ENCODE measurements at places on chromosomes 2 and 18.

DNA sequence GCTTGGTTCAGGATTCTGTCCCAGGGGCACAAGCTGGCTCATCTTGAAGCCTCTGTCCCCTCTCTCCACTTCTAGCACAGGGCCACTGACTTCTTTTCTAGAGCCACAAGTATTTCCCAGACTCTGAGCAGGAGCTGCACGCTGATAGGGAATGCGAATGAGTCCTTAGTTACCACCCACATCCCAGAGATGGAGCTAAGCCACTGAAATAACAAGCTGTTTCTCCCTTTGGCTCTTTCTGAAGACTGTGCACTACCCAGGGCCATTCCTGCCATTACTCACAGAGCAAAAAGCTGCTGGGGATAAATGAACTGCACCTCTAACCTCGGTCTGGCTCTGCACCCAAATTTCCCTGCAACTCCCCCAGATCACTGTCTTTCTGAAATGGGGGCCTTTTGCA is 70.6 kb downstream of the TSN start:
- no peak for DNase-seq

- no peak for DNase-seq
These were observed 41.7 kb downstream of the ATOH8 start for GRCh38 chr2:85795331-85796045.

- peak; percentile 52 for DNase-seq
These were observed 3.2 kb downstream of the TEKT4 start for GRCh38 chr2:94874277-94874997.

- no peak for DNase-seq
These were observed 2.6 kb downstream of the CYB5A start for GRCh38 chr18:74289137-74289536.

- no peak for DNase-seq
These were observed 450.4 kb downstream of the GALR1 start for GRCh38 chr18:77700051-77700450.

DNA sequence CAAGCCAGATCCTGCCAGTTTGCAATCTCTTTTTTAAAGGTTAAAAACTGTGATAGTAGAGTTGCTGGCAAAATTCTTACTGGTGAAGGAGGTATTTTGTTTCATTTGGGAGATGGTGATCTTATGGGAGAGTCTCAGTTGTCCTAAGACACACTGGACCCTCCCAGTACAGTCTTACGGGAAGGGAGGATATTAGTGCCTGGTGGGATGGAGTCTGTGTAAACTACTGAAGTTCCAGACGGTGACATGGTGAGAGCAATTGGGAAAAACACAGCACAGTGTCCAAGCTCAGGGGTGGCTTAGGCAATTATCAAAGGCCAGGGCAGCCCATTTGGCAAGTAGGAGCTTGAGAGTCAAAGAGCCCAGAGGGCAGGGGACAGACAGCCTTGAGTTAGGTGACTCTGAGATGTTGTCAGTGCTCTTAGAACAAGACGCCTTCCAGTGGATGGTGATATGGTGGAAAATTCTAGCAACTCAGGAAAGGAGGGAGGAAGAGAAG is 143.7 kb upstream of the CCDC68 start:
- no peak for DNase-seq

GRCh38 chr2:11876436-11876835 is 130.0 kb downstream of the LPIN1 start:
- no peak for DNase-seq

DNA sequence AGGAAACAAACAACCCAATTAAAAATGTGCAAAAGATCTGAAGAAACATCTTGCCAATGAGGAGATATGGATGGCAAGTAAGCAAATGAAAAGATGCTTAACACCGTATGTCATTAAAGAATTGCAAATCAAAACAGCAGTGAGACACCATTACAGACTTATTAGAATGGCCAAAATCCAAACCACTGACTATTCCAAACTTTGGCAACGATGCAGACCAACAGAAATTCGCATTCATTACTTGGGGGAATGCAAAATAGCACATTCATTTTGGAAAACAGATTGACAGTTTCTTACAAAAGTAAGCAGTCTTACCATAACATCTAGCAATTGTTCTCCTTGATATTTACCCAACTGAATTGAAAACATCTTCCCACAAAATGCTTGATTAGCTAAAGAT is 1118.7 kb downstream of the SUCLG1 start:
- DNase-seq = peak; percentile 50

GRCh38 chr2:231604101-231604684 is 11.5 kb downstream of the TEX44 start:
- no peak for DNase-seq
